Naive thymus-derived CD4-positive, alpha-beta T cell (primary cell): ENCODE measurements at places on chromosomes 12 and 14. TPM values are rescaled to one million over a fixed set of nuclear protein-coding genes. Genes with fewer than 3 reads are reported as not detected.

- no peak overlapping the region for H3K4me3 ChIP-seq
- peaks cover 35% of the 10 kb centered on the region for H3K36me3 ChIP-seq
- H3K27ac ChIP-seq = no peak overlapping the region
- no peak for DNase-seq
These were observed 211.0 kb downstream of the SSPN start for GRCh38 chr12:26406391-26406790.

DYNC1H1 gene
- 265 TPM for total RNA-seq

COQ5 gene
- 23.5 TPM for total RNA-seq

FAM222A gene
- total RNA-seq = 0.51 and 0.80 TPM in 2 replicates

LRTM2 gene
- total RNA-seq = not detected in 2 replicates

- no peak for DNase-seq
- no peak overlapping the region for H3K27ac ChIP-seq
- H3K4me1 ChIP-seq = no peaks in the 10 kb centered on the region
- H3K36me3 ChIP-seq = no peaks in the 10 kb centered on the region
- H3K27me3 ChIP-seq = no peaks in the 10 kb centered on the region
- H3K4me3 ChIP-seq = no peak overlapping the region
These were observed 50.8 kb downstream of the PPP2R5E start for GRCh38 chr14:63492391-63492790.

DNA sequence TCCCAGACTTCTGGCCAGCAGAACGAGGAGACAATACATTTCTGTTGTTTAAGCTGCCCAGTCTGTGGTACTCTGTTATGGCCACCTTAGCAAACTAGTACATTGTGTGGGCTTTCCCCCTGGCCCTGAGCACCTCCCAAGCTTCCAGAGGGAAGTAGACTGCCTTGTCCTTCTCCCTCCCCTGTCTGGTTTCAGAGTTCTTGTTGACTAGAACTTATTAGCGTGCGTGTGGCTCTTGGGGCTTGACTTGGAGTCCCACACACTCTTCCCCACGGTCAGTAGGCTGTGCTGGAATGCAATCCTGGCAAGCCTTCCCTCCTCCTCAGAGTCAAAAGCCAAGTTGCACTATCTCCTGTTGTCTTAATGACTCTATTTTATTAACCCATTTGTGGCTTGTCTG lies 27.7 kb downstream of the FBLN5 start:
- H3K27me3 ChIP-seq = no peaks in the 10 kb centered on the region
- H3K36me3 ChIP-seq = no peaks in the 10 kb centered on the region
- DNase-seq = no peak
- H3K27ac ChIP-seq = no peak overlapping the region
- H3K4me3 ChIP-seq = no peak overlapping the region

DNA sequence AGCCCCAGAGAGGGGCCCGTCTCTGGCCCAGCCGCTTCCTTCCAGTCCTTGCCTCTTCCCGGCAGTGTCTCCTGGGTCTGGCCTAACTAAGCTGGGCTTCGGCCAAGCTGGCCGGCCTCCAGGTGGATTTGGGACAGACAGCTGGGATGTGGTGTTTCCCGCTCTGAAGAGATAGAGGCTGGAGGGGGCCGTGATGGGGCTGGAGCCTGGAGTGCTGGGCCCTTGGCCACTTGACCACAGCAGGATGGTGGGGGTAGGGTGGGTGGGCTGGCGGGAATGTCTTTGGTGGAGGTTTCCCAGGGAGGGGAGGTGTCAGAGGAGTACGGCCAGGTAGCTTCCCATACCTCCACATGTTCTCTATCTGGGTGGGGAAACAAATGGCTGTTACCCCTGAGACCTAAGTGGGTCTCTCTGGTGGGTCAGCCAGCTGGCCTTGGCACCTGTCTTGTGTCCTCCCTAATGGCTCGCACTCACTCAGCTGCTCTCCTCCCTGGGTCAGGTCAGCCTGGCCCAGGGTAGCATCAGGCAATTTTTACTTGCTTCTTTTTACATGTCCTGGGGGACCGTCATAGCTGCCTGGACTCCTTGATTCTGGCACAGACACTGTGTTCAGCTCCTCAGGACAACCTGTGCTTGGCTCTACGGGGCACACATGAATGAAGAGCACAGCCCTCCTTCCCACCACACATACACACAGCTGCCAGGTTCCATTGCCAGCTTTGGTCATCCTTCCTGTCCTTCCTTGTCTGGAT lies 19.8 kb upstream of the PGF start:
- no peak overlapping the region for H3K4me3 ChIP-seq
- no peaks in the 10 kb centered on the region for H3K36me3 ChIP-seq
- no peaks in the 10 kb centered on the region for H3K4me1 ChIP-seq
- no peak for DNase-seq
- no peak overlapping the region for H3K27ac ChIP-seq

- no peak overlapping the region for H3K4me3 ChIP-seq
- H3K27ac ChIP-seq = no peak overlapping the region
- no peaks in the 10 kb centered on the region for H3K36me3 ChIP-seq
- no peaks in the 10 kb centered on the region for H3K27me3 ChIP-seq
These were observed 538.9 kb upstream of the FLRT2 start for GRCh38 chr14:84991021-84991420.

DNA sequence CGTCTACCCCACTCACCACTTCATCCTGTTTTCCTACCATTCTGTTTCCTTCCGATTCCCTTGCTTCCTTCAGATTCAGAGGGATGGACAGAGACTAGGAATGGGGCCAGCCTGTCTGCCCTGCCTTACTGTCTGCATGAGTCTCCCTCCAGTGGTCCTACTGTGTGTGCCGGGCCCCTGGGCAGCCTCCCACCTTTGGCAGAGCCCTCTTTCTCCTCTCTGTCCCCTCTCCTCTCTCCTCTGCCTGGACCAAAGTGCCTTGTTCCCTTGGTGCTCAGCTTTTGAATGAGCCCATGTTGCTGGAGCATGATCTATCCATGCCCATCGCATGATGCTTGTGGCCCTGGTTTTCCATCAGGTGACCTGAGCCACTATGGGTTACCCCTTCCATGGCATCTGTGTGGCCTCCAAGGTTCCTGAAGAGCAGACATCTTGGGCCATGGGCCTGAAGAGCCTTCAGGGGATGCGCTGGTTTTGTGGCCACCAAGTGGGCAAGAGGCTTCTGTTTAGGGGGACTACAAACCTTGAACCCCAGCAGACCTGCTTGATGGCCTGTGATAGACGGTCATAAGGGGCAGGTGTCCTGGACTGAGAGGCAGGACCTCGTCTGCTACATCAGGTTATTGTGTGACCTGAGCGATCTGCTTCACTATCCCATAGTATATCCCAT lies 54.2 kb upstream of the BCL11B start:
- no peak overlapping the region for H3K27ac ChIP-seq
- H3K4me1 ChIP-seq = no peaks in the 10 kb centered on the region
- no peak overlapping the region for H3K4me3 ChIP-seq
- H3K27me3 ChIP-seq = no peaks in the 10 kb centered on the region
- no peak for DNase-seq

TRIM9 gene
- total RNA-seq = 0.97 TPM

DNA sequence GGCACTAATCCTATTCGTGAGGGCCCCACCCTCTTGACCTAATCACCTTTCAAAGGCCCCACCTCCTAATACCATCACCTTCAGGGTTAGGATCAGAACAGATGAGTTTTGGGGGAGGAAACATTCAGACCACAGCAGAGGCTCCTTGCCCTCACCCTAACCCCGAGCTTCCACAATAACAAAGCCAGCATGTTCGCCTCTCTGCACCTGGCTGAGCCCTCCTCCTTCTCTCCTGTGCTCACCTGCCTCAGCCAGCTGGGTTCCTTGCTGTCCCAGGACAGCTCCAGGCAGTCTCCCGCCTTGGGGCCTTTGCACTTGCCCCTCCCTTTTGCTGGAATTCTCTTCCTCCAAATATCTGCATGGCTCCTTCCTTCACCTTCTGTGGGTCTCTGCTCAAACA lies 9.7 kb upstream of the RAN start:
- H3K36me3 ChIP-seq = no peaks in the 10 kb centered on the region
- no peak overlapping the region for H3K4me3 ChIP-seq
- no peak for DNase-seq
- H3K27me3 ChIP-seq = no peaks in the 10 kb centered on the region

- no peaks in the 10 kb centered on the region for H3K4me1 ChIP-seq
- no peak for DNase-seq
- no peak overlapping the region for H3K27ac ChIP-seq
- H3K4me3 ChIP-seq = no peak overlapping the region
- no peaks in the 10 kb centered on the region for H3K27me3 ChIP-seq
These were observed 34.2 kb downstream of the NTN4 start for GRCh38 chr12:95756362-95756761.

ADSS1 gene
- 0.73 and 1.0 TPM in 2 replicates for total RNA-seq

RAB2B gene
- total RNA-seq = 28.5 and 29.5 TPM in 2 replicates

TOMM20L gene
- total RNA-seq = not detected

SLC17A8 gene
- not detected in 2 replicates for total RNA-seq

DNA sequence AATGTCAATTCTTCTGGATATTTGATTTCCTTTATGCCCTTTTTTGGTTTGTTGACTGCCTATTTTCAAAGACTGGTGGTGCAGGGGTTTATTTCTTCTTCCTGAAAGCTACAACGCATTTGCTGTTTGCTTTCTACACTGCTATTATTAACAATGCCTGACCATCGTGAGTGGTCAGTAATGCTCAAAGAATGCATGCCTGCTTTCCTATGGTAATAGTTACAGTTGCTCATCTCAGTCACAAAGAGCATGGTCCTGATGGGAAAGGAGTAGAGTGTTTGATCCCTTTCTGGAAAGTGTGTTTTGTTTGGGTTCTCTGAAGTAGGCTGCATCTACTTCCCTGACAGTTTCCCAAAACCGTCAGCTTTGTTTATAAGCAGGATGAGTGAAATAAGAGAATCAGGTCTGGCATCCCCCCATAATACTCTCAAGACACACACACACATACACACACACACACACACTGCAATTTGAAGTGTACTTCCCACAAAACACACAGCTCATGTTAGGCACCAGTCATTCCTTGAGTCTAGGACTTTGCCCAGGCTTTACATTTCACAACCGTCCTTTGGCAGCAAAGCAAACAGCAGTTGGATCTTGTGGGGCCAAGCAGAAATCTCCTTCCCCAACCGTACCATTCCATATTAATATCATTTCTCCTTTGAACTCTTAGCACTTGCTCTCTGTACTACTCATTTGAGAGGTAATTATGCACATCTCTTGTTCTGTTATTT lies 56.6 kb downstream of the SUDS3 start:
- no peaks in the 10 kb centered on the region for H3K36me3 ChIP-seq
- no peak for DNase-seq
- no peaks in the 10 kb centered on the region for H3K27me3 ChIP-seq
- H3K4me1 ChIP-seq = no peaks in the 10 kb centered on the region
- H3K4me3 ChIP-seq = no peak overlapping the region

DNA sequence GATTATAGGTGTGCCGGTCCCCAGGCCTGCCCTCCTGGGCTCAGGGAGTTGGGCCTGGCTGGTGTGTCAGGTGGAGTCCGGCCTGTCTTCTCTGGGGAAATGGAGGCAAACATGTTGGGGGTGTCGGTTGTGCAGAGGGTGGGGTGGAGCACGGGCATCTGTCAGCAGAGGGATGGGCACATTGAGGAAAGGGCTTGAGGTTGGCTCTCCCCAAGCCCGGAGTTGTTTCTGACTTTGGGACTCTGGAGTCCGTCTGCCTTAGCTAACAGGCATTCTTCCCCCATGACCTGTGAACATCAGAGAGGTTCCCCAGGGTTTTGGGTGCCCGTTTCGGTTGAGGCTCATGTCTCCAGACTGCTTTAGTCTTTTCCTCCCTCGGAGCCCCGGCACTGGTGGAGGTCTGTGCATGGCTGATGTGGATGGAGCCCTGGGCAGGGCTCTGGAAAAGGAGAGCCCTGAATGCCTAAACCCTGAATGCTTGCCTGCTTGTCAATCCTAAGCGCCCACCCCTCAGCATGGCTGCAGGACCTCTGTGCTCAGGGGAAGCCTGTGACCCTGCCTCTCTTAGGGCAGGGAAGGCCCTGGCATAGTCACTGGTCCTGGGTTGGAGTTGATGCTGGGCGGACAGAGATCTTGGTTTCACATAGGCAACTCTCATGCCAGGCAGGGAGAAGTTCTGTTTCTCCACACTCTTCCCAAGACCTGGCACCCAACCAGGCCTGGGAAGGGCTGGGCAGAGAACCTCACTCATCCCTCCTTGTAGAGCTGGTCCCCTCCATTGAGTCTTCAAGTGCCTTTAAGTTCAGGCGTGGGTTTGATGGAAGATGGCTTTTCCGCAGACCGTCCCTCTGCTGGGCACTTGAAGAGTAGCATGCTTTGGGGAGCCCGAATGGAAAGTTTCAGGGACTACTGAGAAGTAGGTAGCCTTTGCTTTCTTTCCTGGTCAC lies 12.9 kb downstream of the NYNRIN start:
- no peak overlapping the region for H3K27ac ChIP-seq
- no peaks in the 10 kb centered on the region for H3K27me3 ChIP-seq
- DNase-seq = no peak
- no peaks in the 10 kb centered on the region for H3K4me1 ChIP-seq
